ENCODE measurements at places on chromosomes 11 and 22.

DNA sequence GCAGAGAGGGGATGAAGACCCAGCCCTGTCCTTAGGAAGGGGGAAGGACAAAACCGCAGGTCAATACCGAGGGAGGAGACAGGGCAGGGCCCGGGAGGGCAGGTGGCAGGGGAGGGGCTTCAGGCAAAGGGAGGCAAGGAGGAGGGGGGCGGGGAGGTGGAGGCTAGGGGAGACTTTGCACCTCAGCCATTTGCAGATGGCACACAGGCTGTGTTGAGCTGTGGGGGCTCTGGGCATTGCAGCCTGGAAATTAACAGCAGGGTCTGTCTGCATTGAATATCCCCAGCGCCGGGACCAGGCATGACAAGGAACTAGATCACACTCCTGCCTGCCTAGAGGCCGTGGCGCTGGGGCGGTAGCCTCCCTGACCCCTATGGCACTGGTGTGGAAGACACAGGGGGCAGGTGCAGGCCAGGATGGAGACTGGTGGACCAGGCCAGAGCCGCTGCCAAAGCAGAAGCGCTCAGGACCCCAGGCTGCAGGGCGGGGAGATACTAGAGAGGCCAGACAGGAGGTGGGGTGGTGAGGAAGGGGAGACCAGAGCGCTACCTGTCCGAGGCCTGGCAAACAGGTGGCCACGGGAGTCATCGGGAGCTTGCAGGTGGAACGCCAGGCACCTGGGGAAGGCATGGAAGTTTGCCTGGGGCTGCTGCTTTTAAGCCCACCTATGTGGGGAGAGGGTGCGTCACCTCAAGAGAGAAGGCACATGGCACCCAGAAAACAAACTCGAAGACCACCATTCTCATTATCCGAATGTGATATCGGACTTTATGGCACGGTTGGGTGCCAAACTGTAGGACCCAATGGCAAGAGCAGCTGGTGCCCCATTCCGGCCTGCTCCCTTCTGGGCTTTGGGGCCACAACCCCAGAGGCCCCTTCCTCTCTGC is 11.5 kb downstream of the CBX6 start:
- DNase-seq = no peak

DNA sequence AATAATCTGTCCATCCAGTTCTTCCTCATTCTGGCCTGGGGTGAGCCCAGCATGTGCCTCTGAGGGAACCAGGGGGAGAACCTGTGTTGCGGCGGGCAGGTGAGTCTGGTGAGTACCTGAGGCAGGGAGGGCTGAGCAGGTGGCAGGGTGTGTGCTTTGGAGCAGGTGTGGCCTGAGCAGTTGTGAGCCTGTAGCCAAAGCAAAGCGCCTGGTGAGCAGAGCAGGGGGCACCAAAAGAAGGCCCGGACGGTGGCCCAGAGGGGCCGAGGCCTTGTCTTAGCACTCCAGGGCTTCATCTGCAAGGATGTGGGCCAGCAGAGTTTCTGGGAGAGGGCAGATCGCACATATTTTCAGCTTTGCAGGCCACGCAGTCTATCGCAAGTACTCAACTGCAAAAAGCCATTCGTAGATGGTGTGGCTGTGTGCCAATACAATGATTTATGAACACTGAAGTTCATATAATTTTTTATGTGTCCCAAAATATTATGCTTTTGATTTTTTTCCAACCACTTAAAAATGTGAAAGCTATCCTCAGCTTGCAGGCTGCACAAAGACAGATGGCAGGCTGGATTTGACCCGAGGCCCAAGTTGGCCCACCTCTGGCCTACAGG is 8.7 kb downstream of the GLB1L2 start:
- no peak for DNase-seq

DNA sequence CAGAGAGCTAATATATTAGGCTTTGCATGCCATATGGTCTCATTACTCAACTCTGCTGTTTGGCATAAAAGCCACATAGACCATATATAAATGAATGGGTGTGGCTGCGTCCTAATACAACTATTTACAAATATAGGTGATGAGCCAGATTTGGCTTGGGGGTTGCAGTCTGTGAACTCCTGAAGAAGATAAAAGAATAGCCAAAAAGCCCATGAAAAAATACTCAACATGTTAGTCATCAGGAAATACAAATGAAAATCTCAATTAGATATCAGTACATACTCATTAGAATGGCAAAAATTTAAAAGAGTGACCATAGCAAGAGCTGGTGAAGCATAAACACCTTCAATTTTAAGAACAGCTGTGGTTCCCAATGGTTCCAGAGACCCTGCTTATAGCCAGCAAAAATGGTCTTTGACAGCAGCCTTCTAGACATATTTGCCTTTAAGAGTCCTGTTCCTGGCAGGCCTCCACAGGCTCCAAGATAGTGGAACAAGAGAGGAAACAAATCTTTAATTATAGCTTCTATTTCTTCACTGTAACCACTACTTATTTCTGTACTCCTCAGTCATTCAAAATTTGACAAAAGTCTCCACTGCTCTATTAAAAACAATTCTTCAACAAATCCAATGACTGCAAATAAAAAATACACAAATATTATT is 16.1 kb downstream of the C2CD3 start:
- DNase-seq = no peak

DNA sequence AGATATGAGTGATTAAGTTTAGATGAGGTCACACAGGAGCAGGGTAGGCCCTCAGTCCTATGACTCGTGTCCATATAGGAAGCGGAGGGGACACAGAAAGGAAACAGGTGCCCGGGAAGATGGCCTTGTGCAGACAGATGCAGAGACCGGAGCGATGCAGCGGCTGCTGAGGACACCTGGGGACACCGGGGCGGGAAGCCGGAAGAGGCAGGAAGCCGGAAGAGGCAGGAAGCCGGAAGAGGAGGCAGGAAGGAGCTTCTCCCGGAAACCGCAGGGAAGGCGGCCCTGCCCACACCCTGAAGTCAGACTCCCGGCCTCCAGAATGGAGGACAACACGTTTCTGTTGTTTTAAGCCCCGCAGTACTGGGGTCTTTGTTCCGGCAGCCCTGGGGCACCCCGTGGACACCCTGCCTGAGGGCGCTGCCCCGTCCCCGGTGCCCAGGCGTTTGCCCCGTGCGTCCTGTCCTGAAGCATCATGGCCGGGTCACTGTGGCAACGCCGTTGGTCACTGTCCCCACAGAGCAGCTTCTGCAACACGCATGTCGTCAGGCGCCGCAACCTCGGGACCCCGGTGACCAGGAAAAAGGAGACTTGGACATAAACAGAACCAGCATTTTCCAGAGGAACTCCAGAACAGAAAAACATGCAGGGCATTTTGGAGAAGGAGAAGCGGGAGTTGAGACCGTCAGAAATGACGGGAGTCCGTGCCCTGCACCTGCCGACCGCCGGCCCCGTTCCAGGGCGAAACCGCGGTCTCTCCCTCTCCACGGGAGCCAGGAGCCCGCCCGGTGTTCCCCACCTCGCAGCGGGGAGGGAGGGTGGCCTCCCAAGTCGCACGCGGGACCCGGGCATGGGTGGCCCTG is 103.4 kb downstream of the BRD1 start:
- no peak for DNase-seq

GRCh38 chr11:123903932-123904331 is 2.0 kb downstream of the OR8D4 start:
- DNase-seq = no peak

DNA sequence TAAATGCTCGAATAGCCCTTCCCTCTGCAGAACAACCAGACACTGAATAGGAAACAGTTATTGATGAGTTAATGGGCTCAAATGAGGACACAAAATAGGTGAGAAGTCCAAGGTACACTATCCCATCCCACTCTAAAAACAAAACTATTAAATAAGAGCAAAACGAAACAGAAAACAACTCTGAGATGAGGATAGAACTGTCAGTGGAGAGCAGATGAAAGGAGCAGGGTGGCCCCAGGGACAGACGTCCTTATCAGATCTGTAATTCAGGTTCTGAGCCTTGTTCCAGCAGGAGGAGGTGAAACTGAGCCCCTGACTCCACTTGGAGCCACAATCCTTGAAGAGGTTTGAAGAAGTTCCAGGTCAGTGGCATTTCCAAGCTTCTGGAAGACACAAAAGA is 8.5 kb upstream of the SNX19 start:
- no peak for DNase-seq

- no peak for DNase-seq
Observed at GRCh38 chr11:120839846-120840402, 184.0 kb upstream of the TBCEL start.

- DNase-seq = peak; percentile 89
Observed at GRCh38 chr22:38870312-38870741, 1.7 kb downstream of the CBX6 start.

GRCh38 chr11:75041263-75041662 is 52.5 kb downstream of the NEU3 start:
- no peak for DNase-seq

- peak; percentile 88 for DNase-seq
Observed at GRCh38 chr11:65720211-65720934, at the start of gene RNASEH2C. TSS of gene RNASEH2C (minus strand) at chr11:65720798. CDS start at chr11:65720758, 40 bp downstream.

GRCh38 chr11:48125866-48126265 is 90.7 kb upstream of the OR4B1 start:
- DNase-seq = no peak

GRCh38 chr11:32105871-32106560 is 15.1 kb downstream of the RCN1 start:
- no peak for DNase-seq

- DNase-seq = no peak
Observed at GRCh38 chr11:116972691-116973090, 125.5 kb downstream of the SIK3 start.

- DNase-seq = no peak
Observed at GRCh38 chr22:46104170-46104880, 46.0 kb upstream of the PPARA start.

- DNase-seq = no peak
Observed at GRCh38 chr11:92556431-92556830, 331.8 kb downstream of the FAT3 start.

- DNase-seq = no peak
Observed at GRCh38 chr11:44877571-44878497, 72.8 kb downstream of the TP53I11 start.

Measured in left ventricle myocardium inferior (tissue), 1 donor.